NCI-H2029 (cell line): ENCODE measurements at places on chromosomes 5 and 9.
A peak's percentile ranks its signal among the peaks of the same experiment; 100 is the strongest.

DNA sequence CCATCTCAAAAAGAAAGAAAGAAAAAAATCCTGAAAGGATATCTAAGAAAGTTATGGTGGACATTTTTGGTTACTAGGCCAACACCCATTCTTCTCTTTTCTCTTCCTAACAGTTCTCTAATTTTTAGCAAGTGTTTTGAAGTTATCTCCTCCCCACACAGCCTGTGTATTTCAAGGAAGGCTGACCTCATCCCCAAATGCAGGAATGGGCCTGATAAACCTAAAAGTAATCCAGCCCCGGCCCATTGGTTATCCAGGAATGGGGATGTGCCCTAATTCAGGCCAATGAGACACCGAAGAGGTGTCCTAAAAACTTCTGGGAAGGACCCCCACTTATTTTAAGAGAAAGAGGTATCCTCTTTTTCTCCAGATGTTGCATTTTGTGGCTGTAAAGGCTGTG lies 46.6 kb downstream of the F2R start:
- DNase-seq = no peak

GRCh38 chr5:149014571-149015031 lies 48.3 kb downstream of the SH3TC2 start:
- no peak for DNase-seq

DNA sequence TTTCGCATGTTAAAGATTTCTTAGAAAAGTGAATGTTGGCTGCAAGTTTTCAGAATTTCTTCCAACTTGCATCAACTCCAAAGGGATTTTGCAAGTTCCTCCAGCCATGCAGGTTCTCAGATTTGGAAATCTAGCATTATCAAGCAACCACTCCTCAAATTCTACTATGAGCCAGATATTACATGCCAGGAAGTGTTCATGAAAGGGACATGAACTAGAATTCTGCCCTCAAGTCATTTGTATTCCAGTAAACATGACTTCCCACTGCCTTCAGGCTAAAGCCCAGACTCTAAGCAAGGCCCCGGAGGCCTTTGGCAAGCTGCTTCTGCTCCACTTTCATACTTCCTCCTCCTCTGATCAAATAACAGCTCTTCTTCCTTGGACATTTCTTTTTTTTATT lies 111.3 kb upstream of the PAPPA start:
- no peak for DNase-seq

DNA sequence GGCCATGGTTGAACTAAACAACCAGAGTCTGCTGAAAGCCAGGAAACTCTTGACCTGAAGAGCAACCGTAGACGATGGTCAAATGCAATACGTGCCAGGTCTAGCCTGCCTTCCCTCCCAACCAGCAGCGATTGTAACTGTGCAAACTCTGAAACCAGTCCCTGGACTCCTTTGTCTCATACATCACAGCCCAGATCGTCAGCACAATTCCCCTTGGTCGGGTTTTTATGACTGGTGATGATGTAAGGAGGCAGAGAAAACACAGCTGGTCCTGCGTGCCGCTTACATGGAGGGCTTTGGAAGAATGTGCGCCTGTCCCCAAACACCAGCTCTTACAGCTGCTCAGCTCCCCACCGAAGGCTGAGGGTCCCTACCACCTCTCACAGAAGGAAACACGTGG lies 24.6 kb downstream of the SMIM23 start:
- DNase-seq = peak; percentile 28

- no peak for DNase-seq
Observed at GRCh38 chr5:146510559-146511125, 5.3 kb downstream of the GPR151 start.

GRCh38 chr5:123472150-123472924 lies 39.6 kb upstream of the CSNK1G3 start:
- no peak for DNase-seq

- DNase-seq = no peak
Observed at GRCh38 chr5:472076-472655, 29.2 kb downstream of the EXOC3 start.

DNA sequence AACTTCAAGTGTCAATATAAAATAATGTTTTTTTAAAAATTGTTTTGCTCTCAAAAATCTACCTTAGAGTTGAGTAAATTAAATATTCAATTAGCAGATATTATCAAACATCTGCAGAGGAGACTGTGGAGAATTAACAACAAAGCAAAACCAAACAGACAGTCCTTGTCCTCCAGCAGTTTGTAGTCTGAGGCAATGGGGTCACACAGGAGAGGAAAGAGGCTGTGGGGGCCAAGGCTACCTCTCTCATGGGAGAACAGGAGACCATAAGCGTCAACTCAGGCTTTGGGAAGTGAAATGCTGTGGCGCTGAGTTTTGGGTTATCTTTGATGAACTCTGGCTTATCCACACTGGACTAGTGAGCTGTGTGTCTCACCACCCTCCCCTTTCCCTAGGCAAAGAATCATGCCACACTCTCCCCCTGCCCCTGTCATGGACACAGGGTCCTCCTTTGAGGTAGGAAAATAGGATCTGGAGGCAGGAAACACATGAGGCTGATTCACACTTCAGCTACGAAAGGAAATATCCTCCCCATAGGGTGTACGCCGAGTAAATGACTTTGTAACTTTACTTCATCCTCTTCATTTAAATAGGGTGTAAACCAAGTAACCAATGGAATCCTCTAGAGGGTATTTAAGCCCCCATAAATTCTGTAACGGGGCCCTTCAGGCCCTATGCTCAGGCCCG lies 152.7 kb downstream of the FSTL4 start:
- DNase-seq = no peak

- no peak for DNase-seq
Observed at GRCh38 chr9:99349870-99350269, 127.8 kb downstream of the SEC61B start.

DNA sequence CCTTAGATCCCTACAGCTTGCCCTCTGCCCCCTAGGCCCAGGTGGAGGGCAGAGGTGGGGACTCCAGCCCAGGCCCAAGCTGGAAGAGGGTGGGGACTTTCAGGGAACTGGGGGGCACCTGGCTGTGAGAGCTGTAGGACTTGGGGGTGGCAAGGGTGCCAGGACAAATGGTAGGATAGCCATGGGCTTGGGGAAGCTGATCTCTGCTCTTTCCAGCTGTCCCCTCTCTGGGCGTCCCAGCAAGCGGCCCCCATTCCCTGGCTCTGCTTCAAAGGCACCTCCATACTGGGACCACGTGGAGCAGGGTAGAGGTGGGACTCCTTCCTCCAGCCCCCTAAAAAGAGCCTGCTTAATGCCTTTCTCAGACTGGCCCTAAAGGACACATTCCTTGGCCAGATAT lies 385 bp downstream of the LTC4S start:
- no peak for DNase-seq

- no peak for DNase-seq
Observed at GRCh38 chr9:95015569-95015968, 289.1 kb downstream of the AOPEP start.

DNA sequence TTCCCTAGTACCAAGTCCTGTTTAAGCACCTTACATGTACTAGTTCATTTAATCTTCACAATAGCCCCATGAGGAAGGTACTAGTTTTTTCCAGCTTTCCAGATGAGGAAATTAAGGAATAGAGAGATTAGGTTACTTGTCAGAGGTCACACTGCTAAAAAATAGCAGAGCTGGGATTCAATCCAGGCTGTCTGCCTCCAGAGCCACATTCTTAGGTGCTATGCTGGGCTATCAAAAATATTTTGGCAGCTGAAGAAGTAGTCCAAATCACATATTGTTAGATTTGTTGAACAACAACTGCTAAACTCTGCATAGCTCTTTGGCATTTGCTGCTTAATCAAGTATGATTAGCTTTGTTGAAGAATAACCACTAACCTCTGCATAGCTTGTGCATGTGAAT lies 591.5 kb upstream of the KLF4 start:
- DNase-seq = no peak

- no peak for DNase-seq
Observed at GRCh38 chr5:62707563-62707962, 128.9 kb downstream of the LRRC70 start.

DNA sequence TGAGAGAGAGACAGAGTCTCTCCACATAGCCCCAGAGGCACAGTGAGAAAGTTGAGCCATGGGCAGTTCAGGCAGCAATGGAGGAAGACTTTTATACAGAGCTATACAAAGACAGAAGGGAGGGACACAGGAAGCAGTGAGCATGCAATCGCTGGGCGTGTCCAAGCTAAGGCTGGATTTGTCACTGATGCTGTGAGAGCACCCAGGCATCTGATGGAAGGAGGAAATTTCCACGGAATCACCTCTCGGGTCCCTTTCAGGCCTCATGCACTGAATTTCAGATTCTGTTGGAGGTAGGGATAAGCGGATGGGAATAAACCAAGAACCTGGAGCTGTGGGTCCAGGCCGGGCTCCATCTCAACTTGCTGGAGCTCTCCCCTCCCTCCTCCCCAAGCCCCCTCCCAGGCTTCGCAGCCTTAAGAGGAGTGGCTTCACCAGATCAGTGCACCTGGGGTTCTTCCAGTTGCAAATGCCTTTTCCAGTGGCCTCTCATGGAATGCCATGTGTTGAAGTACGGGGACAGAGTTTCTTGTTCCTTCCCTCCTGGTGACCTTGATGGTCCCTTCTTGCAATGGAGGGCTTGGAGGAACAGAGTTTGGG lies 114.8 kb upstream of the ALDH1B1 start:
- no peak for DNase-seq

DNA sequence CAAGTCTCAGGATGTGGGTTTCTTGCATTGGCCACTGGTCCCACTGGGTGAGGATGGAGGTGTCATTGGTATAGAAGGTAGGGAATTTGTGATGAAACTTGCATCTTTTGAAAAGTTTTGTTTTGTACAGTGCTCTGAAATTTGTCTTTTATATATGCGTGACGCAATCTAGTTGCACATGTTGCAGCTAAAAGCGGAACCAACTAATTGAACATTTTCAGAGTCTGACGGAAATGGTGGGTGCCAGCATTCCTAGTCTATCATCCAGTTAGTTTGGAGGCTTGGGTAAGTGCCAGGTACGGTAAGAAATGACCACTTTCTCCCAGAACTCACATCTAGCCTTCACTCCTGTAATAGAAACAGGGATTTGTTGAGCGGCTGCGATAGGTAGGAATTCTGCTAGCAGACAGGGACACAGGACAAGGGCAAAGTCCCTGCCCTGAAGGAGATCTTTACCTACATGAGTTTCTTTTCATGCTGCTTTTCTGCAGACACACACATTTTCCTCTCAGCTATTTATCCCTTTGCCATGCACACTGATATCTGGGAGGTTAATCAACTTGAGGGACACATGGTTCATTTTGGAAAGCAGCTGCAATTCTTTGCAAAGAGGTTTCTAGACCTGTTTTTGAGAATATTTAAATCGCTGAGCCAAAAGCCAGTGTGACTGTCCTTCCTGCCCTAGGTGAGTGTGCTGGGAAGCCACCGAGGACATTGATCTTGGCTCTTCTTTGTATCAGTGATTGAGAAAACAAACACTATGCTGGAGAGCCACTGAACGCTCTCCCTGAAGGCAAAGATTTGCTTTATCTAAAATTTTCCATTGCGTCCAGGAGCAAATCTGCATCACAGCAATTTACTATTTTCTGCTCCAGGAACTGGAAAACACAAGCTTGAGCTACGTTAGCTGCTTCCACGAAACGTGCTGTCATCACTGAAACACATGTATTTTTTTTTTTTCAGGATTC lies 89.7 kb downstream of the DAP start:
- no peak for DNase-seq

- DNase-seq = no peak
Observed at GRCh38 chr5:321726-322251, 275 bp downstream of the AHRR start.

DNA sequence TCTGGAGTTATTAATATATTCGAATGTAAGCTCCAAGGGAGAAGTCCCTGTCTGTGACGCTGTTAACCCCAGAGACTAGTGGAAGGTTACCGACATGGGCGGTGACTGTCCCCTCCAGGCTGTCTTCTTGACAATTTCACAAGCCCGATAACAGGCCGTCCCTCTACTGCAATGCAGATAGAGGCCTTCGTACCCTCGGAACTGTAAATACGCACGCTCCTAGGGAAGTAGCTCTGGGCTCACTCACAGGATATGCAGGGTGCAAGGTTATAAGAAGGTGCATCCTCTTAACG lies 680 bp upstream of the RFK start:
- DNase-seq = peak; percentile 73

DNA sequence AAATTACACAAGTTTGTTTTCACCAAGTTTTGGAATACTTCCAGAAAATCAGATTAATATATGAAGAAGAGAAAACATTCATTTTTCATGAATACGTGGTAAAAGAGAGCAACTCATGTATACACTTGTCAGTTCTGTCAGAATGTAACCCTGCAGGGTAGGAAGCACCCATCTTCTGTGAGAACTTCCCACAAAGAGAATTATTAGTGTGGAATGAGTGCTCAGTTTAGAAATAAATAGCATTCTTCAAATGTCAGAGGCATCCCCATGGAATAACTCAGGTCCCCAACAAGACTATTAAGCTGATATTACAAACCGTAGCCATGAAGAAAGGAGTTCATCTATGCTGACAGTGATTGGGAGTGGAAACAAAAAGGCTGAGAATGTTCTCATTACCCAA lies 45.2 kb downstream of the EPB41L4A start:
- DNase-seq = no peak

- peak; percentile 42 for DNase-seq
Observed at GRCh38 chr9:129487658-129488483, 133.0 kb downstream of the C9orf50 start.
